SHP77 treated with DMSO at 0.1 percent for 48 hours (cell line): ENCODE measurements at places on chromosomes 5 and 9.

GRCh38 chr9:121819428-121820231, 168.2 kb downstream of the DAB2IP start:
- no peak for DNase-seq

GRCh38 chr9:35859310-35859989, 10.8 kb downstream of the OR13J1 start:
- DNase-seq, result no peak

DNA sequence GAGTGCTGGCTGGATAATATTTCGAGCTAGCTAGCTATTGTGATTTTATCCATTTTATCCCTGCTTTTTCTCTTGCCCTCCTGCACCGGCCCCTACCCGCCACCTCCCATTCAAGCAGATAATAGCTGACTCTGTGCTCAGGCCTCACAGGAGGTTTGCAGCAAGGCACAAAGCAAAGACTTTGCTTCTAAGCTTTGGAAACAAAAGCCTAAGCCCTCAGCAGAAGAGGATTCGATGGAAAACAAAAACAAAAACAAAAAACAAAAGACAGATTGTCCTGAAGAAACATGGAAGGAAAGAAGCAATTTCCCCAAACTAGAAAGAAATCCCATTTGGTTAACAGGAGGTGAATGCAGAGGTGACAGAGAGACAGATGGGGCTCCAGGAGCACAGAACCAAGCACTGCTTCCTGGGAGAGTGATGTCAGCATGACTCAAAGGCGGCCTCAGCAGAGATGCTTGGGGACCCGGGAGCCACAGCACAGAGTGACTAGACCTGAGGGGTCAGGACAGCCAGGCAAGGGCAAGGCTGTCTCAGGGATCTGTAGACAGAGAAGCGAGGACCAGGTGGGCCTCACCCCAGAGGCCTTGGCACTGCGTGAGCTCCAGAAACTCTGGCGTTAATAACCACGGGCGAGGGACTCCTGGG, 28.4 kb downstream of the MTX3 start:
- no peak for DNase-seq

- no peak for DNase-seq
Observed at GRCh38 chr9:87088192-87088591, 140.9 kb upstream of the GAS1 start.

- DNase-seq, result no peak
Observed at GRCh38 chr5:103428411-103428871, 134.1 kb downstream of the NUDT12 start.

GRCh38 chr9:81755721-81756120, 66.4 kb upstream of the TLE1 start:
- no peak for DNase-seq

DNA sequence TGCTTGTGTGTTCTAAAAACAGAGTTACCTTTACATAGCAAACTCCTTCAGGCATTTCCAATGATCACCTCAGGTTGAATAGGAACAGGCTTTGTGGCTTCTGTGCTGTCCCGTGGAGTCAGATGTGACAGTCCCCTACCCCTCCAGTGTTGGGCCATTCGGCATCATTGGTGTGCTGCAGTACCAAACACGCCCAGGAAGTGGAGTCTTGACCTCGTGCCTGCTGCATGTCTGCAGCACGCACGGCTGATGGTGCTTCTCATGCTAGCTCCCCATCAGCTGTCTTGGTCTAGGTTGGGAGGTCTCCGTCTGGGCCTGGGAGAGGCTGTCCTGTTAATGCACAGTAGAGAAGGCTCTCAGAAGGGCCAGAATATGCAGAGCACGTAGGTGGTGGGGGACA, 42.5 kb upstream of the PHF2 start:
- DNase-seq, result no peak

DNA sequence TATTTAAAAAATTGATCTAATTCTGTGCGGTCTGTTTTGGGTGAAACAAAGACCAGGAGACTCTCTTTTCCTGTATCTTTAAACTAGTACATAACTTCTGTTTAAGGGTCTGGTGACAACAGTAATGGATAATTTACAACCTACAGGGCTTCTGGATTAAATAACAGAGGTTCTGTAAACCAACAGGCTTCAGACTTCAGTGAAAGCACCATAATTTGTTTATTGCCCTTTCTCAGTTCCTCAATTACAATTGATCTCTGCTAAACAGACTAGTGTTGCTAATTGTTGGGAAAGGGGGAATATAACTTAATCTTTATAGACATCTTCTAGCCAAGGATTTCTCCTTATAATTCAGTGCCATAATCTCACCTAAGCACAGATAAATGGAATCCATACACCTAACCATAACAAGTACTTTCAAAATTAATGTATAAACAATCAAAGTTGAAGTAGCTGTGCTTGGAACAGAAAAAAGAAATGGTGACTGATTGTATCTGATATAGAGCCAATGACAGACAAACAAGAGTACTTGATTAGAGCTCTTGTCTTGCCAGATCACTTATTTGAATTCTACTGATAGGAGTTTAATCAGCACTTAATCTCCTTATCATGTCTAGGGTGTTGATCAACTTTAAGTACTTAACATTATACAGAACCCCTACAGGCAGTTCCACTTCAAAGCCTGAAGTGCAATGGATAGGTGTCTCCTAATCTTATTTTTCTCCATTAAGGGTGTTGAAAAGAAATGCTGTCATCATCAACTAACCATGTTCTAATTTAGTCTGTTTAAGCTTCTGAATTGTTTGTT, 536.0 kb downstream of the NR2F1-AS1 start:
- no peak for DNase-seq

DNA sequence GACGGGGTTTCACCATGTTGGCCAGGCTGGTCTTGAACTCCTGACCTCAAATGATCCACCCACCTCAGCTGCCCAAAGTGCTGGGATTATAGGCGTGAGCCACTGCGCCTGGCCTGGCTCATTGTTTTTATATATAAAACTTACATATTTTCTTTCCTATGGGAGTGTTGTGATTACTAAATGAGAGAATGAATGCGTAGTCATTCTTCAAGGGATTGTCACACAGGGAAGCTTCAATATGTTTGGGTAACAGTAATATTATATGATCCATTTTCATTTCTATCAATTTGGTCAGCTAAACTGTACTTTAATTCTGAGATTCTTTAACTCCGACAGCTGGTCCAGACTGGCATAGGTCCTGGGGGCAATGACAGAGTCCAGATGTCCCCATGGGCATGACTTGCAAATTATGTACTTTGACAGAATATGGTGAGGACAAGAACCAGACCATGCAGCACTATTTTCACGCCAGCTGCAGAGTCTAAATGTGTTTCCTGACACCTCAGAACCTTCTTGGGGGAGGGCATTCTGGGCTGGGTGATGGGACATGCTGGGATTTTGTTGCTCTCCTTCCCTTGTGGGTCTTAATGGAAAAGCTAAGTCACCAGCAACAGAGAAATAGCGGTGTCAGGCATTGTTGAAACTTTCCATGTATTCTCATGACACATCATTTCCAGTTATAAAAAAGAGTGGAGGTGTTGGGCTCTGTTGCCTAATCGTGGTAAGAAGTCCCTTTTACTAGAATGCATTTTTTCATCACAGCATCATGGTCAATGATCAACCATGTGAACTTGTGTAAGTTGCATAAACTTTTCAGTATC, 40.9 kb upstream of the TNC start:
- no peak for DNase-seq

- DNase-seq, result no peak
Observed at GRCh38 chr5:9340085-9340484, 205.8 kb downstream of the SEMA5A start.

GRCh38 chr9:124029617-124030016, 18.0 kb downstream of the LHX2 start:
- no peak for DNase-seq

DNA sequence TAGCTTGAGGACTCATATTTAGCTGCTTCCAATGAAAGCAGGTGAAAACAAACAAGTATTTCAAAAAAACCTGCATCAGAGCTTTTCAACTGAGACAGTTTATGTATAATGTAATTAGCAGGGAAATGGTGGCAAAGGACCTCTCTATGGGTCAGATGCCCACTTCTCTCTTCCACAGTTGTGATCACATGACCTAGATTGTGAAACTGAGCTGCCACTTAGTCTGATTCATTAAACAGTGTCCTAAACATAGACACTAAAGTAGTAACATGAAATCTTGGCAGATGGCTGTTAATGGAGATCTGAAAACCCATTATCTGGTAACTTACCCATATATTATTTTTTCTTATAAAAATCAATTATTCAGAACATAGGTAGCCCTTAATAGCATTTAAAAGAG, 663.6 kb upstream of the RIOK2 start:
- no peak for DNase-seq

DNA sequence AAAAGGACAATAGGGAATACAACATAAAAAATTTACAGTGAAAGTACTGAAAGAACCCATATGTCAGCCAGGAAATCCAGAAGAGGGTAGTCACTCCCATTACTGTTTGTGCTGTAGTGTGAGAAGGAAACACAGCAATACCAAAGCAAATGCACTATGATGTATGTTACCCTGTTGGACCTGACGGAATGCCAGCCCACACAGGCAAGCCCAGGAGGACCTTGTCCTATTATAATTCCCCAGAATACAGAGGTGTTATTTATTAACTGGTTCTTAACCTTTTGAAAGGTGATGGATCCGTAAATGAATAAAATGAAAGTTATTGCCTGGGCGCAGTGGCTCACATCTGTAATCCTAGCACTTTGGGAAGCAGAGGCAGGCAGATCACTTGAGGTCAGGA, 79.0 kb downstream of the GDA start:
- no peak for DNase-seq

GRCh38 chr9:94668928-94669729, 29.8 kb upstream of the FBP1 start:
- peak; percentile 52 for DNase-seq

DNA sequence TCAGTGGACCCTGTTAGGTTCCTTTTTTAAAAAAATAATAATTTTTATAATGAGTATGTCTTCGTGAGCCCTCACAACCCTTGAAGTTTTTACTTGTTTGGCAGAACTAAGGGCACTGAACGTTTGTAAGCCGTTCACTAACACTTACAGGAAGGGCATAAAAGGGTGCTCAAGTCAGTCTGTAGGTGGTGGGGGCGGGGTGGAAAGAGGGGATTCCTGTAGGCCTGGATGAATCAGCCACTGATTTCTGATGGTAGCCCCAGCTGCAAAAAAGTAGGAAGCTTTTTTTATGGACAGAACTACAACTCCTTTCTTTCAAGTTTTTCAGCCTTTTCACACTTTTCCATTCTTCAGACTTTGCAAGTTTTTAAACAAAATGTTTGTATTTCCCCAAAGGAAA, 35.8 kb downstream of the PIK3R1 start:
- no peak for DNase-seq

DNA sequence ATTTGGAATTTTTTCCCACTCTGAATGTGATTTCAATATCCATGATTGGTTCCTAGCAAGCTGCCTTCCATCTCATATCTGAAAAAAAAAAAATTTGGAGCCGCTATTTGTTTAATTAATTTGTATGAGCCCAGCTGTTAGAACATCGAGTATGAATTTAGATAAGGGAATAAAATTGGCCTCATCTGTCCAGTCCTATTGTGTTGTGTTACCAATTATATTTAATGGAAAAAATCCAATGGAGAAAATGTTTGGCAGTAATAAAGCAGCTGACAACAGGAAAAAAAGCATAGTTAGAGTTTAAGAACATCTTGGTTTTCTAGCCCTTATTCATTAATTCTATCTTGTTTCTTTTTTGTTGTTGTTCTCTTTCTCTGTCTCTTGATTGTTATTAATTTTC, 735.6 kb upstream of the RIOK2 start:
- DNase-seq, result no peak

GRCh38 chr5:78821536-78822021, 163.5 kb downstream of the ARSB start:
- DNase-seq, result no peak

- no peak for DNase-seq
Observed at GRCh38 chr5:148314187-148314586, 2.0 kb downstream of the SPINK7 start.

GRCh38 chr9:95083086-95083768, 234.3 kb downstream of the FANCC start:
- no peak for DNase-seq

DNA sequence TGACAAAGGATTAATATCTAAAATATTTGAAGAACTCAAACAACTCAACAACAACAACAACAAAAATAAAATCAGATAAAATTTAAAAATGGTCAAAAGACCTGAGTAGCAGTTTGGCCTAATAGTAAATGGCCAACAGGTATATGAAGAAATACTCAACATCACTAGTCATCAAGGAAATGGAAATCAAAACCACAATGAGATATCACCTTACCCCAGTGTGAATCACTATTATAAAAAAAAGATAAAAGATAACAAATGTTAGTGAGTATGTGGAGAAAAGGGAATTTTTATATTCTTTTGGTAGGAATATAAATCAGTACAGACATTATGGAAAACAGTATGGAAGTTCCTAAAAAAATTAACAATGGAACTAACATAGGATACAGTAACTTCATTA, 247.9 kb upstream of the TRPC7 start:
- no peak for DNase-seq

GRCh38 chr5:1318659-1319251, 23.9 kb upstream of the TERT start:
- no peak for DNase-seq

DNA sequence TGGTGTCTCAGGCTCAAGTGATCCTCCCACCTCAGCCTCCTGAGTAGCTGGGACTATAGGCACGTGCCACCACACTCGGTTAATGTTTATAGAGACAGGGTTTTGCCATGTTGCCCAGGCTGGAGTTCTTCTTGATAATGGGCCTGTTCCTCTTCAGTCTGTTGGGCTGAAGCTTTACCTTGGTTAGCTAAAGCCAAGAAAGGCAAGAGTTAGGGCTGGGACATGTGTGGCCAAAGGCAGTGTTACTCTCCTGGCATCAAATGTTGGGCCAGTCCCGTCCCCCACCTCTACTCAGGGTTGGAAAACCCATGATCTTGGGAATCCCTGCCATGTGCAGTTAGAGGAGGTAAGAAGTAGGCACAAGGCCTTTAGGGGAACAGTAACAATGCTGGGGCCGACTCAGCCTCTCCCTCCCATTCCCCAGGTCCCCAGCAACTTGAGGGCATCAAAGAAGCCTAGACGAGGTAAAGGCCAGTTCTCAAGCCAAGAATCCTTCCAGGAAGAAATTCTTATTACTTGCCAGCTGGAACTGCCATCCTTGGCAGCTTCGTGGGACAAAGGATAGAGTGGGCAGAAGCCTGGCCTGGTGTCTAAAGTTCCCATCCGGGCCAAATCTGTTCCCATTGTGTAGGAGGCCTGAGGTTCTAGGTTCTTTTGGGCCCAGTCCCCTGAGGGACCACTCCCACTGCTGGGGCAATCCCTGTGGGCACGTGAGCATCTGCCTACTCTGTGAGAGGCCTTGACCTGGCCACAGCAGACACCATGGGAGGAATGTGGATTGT, 4.5 kb downstream of the EGR1 start:
- DNase-seq, result no peak
